ENCODE measurements at places on chromosomes 16 and 17. TPM values are rescaled to one million over a fixed set of nuclear protein-coding genes. Genes with fewer than 3 reads are reported as not detected.
A peak's percentile ranks its signal among the peaks of the same experiment; 100 is the strongest.

RBFOX1 gene
- not detected for total RNA-seq

SLC6A4 gene
- 0.36 TPM for total RNA-seq

C16orf86 gene
- 6.2 TPM for total RNA-seq

DNA sequence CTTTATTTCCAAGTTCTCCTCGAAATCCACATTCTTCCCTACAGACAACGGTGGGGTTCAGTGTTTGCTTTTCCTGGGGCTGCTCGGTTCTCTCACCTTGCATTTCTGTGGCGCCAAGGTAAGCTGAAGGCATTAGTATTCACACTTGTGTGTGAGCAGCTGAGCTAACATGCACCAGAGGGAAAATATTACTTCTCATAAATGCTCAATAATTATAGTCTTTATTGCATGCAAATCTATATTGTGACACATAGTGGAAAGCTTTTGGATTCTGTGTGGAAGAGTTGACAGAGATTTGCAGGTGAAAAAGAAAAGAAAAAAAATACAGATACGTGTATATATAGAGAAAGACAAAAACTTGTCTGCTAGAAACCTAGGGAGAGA lies 411.8 kb downstream of the MAF start:
- no peak for DNase-seq

DNA sequence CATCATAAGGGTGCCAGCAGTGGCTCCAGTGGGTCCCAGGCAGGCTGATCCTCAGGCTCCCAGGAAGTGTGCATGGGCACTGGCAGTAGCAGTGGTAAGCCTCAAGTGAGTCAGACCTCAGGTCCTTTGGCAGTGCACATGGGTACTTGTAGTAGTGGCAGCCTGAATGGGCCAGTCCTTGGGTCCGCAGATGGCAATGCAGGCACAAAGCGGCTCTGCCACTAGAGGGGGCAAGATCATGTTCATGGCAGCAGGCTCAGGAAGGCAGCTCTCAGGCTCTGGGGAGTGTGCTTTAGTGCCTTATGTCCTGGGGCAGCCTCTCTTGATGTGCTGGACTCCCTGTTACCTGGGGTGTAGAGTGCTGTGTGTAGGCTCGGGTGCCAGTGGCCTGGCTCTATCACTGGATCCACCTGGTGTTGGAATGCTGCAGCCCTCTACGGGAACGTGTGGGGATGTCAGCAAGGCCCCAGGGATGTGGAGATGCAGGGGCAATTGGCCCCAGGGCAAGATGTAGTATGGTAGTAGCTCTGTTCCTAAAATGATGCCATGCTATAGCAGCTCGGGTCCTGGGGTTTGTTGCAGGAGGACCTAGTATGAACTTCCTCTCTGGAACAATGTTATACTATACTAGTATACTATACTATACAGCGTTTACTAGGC lies 11.0 kb downstream of the ACSM3 start:
- peak; percentile 54 for DNase-seq

DNA sequence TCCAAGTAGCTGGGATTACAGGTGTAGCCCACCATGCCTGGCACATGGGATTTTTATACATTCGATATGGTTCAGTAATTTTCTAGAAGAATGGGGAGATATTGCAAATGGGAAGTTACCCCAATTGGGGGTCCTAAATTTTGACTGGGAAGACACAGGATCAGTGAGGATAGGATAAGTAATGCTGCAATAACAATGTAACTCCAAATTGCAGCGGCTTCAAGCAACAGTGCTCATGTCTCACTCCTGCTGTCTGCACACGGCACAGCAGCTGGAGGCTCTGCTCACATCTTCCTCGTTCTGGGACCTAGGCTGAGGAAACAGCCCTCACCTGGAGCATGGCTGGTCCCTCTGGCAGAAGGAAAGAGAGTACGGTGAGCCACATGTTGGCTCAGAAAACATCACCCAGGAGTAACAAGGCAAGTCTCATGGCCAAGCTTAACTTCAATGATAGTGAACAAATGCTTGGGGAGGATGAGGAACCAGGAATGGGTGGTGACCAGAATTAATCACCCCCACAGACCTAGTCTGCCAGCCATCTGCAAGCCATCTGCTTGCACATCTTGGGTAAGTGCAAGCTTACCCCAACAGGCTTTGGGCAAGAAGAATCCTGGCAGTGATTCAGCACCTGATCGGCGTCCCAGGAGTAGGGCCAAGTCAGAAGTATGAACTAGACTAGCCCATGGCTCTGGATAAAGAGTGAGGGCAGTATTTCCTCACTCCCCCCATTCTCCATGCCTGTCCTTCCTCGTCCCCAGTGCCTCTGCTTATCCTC lies 229.2 kb downstream of the COPRS start:
- no peak for DNase-seq

DNA sequence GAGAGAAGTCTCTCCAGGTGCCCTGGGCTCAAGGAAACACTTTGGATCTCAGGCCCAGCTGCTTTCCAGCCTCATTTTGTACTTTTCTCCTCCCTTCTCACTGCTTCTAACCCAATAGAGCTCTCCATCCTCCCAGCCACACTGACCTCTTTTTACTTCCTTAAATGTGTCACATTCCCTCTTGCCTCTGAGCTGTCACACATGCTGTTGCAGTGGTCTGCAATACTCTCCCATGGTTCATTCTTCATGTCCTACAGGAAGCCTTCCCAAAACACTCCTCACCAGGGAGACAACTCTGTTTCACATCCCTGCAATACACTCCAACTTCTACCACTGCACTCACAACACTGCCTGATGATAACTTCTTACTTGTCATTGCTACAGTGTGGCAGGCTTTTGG lies 242.1 kb upstream of the DYNLRB2 start:
- DNase-seq, result peak; percentile 37

DNA sequence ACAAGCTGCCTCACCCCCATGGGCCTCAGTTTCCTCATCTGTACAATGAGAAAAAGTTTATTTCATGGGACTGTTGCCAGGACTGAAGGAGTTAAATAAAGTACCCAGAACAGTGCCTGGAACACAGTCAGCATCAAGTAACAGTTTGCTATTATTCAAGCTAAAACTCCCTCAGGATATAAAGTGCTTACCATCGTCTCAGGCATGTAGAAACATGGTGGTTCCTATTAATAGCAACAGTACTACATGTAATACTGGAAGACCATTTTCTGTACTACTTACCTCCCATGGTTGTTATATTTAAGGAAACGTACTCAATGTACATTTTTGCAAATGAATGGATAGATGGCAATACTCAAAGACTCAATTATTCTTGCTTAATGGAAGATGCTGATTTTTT lies 93.4 kb downstream of the NCOR1 start:
- no peak for DNase-seq

DNA sequence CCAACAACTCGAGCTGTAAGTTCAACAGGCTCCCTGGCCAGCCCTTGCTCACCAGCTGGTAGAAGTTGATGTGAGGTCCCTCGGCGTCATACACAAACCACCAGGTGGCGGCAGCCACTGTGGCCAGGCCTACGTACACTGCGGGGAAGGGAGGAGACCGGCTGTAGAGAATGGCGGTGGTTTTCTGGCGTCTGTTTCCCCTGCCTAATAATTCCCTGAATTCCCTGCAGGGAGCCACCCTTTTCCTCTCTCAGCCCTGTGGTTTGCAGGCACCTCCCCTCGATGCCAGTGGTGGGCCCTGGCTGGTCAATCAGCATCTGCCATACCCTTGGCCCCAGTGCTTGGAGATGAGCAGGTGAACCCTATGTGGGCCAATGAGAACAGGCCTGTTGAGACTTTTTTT lies 18.9 kb upstream of the P2RX1 start:
- peak; percentile 94 for DNase-seq

- DNase-seq, result no peak
These were observed 21.5 kb upstream of the CCL5 start for GRCh38 chr17:35901631-35902175.

GRCh38 chr17:9028988-9029570 lies 7.8 kb downstream of the NTN1 start:
- DNase-seq, result no peak
